ENCODE measurements at places on chromosomes 1 and 21. TPM values are rescaled to one million over a fixed set of nuclear protein-coding genes. Genes with fewer than 3 reads are reported as not detected.

Gene SPATA21
- total RNA-seq, result not detected

Gene AGT
- 1.5 TPM for total RNA-seq

Gene WDR64
- total RNA-seq, result 0.25 TPM

DNA sequence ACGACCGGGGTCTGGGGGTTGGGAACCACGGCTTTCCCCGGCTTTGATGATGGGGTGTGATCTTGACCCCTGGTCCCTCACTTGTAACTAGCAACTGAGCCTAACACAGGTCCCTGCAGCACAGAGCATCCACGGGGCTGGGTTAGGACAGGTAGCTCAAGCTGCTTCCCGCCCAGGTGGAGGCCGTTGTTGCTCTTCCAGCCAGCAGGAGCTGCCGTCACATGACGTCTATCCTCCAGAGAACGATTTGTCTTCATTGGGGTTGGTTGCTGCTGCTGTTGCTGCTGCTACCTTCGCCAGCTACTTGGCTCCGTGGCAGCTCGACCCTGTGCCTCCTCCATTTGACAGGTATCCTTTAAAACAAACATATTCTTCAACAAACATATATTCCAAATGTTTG, 74.3 kb upstream of the ADAR start:
- H3K27ac ChIP-seq, result no peak overlapping the region
- DNase-seq, result no peak
- no peak overlapping the region for H3K4me3 ChIP-seq
- no peaks in the 10 kb centered on the region for H3K36me3 ChIP-seq

- no peaks in the 10 kb centered on the region for H3K36me3 ChIP-seq
- no peak overlapping the region for H3K27ac ChIP-seq
- H3K27me3 ChIP-seq, result no peaks in the 10 kb centered on the region
- DNase-seq, result no peak
- H3K4me1 ChIP-seq, result no peaks in the 10 kb centered on the region
Observed at GRCh38 chr21:27759091-27759659, 792.3 kb upstream of the ADAMTS5 start.

DNA sequence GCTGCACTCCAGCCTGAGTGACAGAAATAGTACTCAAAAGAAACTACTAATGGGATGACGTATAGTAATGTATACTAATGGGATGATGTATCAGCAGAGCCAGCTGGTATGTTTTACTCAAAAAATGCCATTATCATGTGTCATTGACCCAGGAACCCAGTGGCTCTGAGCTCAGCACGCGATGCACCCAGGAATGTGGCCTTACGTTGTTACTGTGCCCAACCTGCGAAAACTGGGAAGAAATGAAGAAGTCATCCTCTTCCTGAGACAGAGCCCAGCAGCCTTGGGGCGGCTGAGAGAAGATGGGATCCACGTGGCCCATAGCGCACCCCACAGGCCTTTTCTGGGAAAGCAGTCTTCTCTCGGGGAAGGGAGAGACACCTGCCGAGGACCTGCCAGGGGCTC, 8.8 kb downstream of the UBE2J2 start:
- no peaks in the 10 kb centered on the region for H3K27me3 ChIP-seq
- peaks cover 19% of the 10 kb centered on the region for H3K4me1 ChIP-seq
- peaks cover 27% of the 10 kb centered on the region for H3K36me3 ChIP-seq
- no peak overlapping the region for H3K4me3 ChIP-seq
- no peak for DNase-seq

DNA sequence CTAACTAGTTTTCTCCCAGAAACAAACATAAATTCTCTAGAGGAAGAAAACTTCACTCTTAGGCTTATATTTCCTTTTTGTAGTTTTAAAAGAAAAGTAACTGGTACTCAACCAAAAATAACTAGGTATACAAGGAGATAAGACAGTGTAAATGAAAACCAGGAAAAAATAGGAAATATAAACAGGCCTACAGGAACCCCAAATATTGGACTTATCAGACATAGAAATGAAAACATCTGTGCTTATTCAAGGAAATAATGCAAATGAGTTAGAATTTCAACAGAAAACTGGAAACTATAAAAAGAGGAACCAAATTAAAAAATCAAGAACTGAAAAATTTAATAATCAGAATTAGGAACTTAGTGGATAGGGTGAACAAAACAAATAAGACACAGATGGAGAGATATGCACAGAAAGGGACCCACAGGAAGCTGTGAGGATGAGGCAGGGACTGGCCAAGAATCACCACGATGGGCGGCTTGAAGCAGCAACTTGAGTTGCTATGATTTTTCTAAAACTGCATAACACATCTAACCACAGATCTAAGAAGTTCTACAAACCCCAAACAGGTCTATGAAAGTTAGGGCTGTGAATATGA, 67.5 kb upstream of the ACTRT2 start:
- no peak overlapping the region for H3K4me3 ChIP-seq
- no peak for DNase-seq
- no peaks in the 10 kb centered on the region for H3K36me3 ChIP-seq
- peaks cover 23% of the 10 kb centered on the region for H3K27me3 ChIP-seq
- no peaks in the 10 kb centered on the region for H3K4me1 ChIP-seq

- no peaks in the 10 kb centered on the region for H3K27me3 ChIP-seq
- no peaks in the 10 kb centered on the region for H3K4me1 ChIP-seq
- DNase-seq, result no peak
- H3K4me3 ChIP-seq, result no peak overlapping the region
Observed at GRCh38 chr1:7171574-7171973, 386.3 kb downstream of the CAMTA1 start.

GRCh38 chr1:21665711-21666575, 3.2 kb downstream of the RAP1GAP start:
- H3K27me3 ChIP-seq, result no peaks in the 10 kb centered on the region
- no peak for DNase-seq
- no peaks in the 10 kb centered on the region for H3K4me1 ChIP-seq
- H3K36me3 ChIP-seq, result no peaks in the 10 kb centered on the region
- H3K4me3 ChIP-seq, result no peak overlapping the region
- H3K27ac ChIP-seq, result no peak overlapping the region

All from T-cell (primary cell).